Ammon's horn (tissue), 1 donor: ENCODE measurements at places on chromosomes 5 and 9.
A peak's percentile ranks its signal among the peaks of the same experiment; 100 is the strongest.

DNA sequence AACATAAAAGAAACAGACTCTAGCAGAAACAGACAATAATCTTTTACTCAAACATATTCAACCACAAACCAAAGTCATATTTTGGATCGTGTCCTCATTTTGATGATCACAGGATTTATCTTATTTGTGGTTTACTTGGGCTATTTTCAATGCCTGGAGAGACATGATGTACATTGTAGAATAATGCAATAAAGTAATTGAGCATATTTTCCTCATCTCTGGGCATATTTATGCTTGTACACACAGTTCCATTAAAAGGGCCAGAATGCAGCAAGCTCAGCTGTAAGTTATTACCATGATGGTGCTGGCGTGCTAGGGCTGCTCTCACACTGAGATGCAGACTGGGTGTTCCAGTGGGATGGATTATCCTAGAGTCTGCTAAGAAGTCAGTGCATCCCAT lies 456.7 kb downstream of the TLE4 start:
- peak; percentile 3 for DNase-seq

DNA sequence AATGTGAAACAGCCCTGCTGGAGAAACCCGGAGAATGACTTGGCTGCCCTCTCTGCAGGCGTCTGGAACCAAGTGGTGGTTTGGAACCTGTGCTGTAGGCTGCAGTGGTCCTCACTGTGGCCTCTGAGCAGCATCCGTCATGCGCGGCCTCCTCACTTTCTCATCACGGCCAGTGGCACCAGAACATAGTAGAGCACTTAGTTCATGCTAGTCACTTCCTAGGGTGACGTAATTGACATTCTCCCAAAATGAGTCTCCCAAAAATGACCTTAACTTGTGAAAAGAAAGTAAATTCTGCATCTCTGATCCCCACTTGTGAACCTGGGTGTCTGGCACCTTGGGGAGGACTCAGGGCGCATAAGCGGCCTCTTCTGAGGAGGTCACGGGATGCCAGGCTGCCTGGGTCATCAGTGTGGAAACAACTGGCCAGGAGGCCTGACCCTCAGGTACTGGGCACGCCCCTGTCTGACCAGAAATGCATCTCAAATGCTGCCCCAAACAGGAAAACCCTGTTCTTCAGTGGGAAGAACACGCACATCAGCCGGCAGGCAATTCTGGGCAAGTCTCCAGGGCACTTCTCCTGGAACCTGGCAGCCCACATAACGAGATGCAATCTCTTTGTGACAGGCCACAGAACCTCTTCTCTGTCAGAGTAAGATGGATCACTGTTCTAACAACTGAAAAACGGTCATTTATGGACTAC lies 36.6 kb upstream of the SPTLC1 start:
- no peak for DNase-seq

GRCh38 chr9:7433508-7434292 lies 365.9 kb downstream of the DMAC1 start:
- DNase-seq: no peak

GRCh38 chr5:170466988-170467707 lies 36.7 kb upstream of the KCNIP1 start:
- DNase-seq: no peak

GRCh38 chr9:82022121-82022520 lies 33.5 kb downstream of the SPATA31D1 start:
- DNase-seq: no peak

DNA sequence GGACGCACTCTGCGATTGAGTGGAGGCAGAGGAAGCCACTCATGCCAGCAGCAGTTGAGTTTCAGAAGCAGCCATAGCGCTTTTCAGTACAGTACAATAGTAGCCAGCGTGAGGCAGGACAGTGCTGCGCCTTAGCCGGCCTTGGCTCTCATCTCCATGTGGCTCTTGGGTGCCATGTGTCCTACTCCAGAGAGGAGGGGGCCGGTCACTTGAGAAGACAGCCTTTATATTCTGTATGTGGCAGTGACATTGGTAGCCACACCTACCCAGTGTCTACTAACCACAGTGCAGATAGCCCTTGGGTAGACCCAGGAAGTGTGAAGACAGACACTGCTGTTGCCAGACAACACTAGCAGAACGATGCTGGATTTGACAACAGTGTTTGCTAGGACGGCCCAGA lies 42.3 kb downstream of the FAM78A start:
- DNase-seq: no peak

DNA sequence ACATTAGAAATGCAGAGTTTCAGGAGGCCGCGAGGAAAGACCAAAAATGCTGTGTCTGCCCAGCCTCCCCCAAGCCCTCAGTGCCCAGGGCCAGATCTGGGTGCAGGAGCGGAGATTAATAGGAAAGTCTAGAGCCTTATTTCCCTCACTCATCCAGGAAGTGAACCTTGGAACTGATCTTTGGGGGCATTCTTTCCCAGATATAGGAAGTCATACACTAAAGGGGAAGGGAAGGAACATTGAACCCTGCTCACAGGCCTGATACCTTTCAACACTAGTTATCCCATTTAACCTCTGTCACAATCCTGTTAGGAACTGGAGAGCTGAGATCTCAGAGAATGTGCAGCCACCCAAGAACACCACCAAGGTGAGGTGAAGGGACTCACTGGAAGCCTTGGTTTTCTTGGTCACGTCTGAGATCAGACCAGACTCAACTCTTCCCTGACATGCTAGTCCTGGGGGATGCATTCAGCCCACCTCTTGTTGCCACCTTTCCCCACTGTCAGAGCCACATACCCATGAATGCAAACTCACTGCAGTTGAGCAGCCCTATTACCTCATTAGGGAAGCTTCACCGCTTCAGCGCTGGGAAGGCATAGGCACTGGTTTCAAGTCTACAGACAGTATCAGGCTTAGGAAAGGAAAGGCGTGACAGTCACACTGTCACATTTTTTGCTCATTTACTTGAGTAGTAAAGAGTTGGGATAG lies 95.0 kb downstream of the KIAA1958 start:
- DNase-seq: no peak

- DNase-seq: no peak
Measured at GRCh38 chr9:112620388-112620787, 97.5 kb downstream of the INIP start.

DNA sequence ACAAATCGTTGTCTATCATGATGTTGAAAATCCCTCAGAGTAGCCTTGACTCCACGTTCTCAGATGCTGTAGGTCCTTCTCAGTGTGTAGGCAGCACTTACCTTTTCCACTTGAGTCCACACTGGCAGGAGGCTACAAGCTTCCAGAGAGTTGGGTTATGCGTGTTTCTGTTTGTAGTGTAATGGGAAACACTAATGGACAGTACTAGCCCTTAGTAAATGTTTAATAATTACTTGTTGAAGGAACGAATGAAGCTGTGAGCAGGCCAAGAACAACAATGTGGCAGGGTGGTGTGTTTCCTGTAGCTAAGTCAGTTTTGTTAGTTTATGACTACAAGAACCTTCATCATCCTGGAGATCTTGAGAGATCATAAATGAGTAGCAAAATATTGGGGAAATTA lies 83.5 kb downstream of the ARHGAP26 start:
- DNase-seq: no peak

DNA sequence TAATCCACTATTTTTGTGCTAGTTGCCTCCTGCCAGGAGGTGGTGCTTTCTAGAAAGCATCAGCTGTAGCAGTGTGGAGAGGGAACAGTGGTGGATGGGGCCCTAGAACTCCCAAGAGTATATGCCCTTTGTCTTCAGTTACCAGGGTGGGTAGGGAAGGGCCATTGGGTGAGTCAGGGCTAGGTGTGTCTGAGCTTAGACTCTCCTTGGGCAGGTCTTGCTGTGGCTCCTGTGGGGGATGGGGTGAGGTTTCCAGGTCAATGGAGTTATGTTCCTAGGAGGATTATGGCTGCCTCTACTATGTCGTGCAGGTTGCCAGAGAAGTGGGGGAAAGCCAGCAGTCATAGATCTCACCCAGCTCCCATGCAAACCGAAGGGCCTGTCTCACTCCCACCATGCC lies 11.3 kb upstream of the ADAMTS12 start:
- no peak for DNase-seq

DNA sequence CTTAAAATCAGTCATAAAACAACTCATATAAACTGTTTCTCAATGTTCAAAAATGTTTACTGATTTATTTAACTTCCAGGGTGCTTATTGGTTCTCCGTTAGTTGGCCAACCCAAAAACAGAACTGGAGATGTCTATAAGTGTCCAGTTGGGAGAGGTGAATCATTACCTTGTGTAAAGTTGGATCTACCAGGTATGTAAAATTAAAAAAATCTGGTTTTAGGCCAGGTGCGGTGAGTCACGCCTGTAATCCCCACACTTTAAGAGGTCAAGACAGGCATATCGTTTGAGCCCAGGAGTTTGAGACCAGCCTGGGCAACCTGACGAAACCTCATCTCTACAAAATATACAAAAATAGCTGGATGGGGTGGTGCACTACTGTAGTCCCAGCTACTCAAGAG lies 73.7 kb downstream of the ITGA1 start:
- no peak for DNase-seq

DNA sequence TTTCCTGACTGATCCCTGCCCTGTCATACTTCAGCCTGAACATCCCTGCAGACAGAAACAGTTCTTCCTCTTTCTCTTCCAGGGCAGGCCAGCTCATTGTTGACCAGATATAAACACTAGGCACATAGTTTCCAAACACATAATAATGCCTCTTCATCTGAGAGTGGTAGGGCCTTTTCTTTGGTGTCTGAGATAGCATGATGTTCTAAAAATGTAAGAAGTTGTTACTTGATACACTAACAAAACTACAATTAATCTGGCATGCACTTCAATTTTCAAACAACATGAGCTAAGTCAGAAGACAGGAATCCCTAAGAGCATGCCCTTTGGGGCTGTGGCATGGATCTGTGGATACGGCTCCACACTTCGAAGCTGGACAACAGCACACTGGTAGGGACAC lies 246.6 kb downstream of the SPOCK1 start:
- DNase-seq: peak; percentile 27

DNA sequence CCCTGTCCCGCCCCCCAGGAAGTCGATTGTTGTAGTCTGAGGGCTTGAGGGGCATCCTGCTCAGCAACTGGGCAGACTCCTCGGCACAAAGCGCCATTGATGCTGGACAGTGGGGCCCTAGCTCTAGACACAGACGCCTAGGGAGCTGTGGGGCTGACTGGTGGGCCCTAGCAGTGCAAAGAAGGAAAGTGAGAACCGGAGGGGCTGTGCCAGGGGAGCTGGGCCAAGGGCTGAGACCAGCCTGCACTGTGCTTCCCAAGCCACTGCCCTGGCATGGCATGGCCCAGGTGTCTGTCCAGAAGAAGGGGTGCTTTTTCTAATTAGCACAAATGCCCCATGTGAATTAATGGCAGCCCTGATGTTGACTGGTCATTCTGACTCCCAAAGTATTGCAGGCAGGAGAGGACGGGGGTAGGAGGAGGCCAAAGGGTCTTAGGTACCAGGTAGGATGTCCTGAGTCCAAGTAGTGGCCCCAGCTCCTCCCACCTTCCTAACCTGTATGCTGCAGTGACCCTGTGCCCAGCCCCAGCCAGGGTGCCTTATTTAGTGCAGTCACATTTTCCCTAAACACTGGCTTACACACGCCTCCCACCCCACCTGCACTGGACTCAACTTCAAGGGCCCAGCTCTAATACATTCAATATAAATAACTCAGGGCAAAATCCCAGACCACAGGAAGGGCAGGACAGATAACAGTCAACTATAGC lies 15.9 kb downstream of the TCF7 start:
- DNase-seq: no peak

DNA sequence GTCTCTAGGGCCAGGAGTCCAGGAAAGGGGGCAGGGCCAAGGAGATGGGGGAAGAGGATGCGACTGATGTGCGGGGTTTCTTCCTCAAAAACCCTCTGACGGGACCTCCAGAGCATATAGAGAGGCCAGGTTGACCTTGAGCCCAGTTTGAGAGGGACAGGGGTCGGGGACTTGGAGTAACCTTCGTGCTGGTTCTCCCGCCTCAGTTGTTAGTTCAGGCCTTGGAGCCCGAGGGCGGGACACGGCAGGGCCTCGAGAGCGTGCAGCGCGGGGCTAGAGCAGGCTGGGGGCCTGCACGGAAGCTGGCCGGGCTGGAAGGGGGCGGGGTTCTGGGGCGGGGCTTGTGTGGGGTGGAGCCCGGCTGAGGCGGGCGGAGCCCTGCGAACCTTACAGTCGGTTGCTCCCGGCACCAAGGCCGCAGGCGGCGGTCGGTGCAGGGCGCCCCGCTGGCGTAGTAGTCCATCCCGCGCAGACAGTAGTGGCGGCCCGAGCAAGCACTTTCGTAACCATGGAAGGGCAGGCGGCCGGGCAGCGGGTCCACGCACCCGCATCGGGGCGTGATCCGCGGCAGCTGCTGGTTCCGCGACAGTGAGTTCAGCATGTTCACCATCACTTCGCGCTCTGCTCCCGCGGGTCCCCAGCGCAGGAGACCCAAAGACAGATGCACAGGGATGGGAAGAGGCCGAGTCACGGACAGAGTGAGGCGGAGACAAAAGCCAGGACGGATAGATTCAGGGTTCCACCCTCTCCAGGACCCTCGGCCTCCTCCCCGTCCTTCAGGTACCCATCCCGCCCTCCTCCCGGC lies 4.0 kb upstream of the MYORG start:
- DNase-seq: peak; percentile 80

DNA sequence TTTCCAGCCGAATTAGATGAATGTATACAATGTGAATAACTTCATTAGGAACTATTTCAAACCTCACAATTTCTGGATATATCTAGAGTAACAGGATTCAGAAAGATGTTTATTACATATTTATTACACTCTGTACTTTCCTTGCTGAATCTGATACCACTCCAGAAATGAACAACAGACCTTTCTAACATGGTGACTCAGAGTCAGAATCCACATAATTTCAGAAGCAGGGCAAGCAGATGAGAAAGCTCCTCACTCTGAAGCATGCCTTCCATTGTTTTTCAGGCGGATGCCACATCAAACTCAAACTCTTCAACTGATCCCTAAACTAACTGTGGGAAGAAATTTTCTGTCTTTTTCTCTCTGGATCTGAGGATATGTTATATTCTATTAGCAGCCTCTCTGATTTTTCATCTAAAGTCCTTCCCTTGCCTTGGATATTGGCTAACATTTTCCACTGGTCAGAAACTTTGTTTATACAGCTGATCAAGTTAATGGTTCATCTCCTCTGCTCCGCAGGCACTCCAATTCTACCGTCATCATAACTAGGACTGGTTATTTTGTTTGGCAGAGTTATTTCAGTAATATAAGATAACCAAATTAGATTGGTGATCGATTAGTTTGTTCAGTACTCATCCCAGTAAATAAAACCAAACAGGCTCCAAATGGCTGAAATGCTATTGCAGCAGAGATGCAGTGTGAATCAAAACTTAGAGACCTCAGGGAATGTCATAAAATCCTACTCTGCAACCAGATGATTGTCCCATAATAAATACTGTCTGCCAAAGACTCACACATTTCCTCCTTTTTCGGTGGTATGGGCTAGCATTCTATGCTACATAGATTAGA lies 556.0 kb downstream of the EBF1 start:
- no peak for DNase-seq

DNA sequence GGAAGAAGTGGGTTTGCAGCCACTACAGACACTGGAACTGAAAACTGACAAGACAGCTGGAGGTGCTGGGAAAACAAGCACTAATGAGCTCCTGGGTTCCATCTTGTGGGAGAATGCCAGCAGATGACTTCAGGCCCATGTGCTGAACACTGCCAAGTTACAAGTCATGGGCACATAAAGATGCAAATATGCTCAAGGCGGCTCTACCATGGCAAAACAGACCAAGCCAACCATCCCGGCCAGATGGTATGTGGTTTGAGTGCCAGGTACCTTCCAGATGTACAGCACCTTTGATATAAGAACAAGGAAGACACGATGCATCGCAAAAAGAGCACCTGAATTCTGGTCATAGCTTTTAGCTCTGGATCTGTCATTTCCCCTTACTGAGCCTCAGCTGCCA lies 19.9 kb downstream of the TNFSF8 start:
- peak; percentile 24 for DNase-seq

- no peak for DNase-seq
Measured at GRCh38 chr9:94086486-94087345, 2.5 kb downstream of the PTPDC1 start.

GRCh38 chr5:159861086-159861485 lies 55.2 kb upstream of the ADRA1B start:
- no peak for DNase-seq
